ENCODE measurements at places on chromosomes 4 and X.

DNA sequence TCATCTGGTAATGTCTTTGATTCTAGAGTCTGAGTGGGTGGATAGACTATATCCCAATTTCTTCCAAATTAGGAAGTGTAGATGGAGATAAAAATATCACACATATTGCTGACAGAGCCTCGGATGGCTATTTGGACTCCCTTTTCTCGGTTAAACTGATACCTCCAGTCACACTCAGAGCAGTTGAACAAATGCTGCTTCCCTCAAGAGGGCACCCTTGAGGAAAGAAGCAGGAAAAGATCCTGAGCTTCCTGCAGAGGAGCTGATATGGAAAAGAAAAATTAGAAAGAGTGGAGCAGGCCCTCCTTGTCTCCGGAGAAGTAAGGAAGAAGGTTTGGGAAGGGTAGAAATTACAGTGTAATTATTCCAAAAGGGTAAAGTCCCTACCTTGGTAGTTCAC lies 96.2 kb upstream of the CCSER1 start:
- DNase-seq: no peak

DNA sequence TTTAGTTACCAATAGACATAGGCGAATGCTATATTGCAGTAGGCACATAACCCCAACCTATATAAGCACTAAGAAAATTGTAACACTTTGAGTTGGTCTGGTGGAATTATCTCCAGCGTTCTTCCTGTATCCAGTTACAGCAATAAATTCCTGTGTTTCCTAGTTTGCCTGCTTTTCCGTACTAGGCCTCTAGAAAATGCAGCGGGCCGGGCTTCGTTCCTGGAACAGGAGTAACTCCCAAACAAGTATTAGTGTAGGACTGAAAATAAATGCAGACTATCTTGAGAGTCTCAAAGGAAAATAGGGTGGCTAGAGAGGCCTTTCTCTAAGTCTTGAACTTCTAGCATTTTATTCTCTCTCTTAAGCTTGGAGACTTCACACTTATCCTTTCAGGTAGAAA lies 159.8 kb downstream of the OR13H1 start:
- DNase-seq: no peak

DNA sequence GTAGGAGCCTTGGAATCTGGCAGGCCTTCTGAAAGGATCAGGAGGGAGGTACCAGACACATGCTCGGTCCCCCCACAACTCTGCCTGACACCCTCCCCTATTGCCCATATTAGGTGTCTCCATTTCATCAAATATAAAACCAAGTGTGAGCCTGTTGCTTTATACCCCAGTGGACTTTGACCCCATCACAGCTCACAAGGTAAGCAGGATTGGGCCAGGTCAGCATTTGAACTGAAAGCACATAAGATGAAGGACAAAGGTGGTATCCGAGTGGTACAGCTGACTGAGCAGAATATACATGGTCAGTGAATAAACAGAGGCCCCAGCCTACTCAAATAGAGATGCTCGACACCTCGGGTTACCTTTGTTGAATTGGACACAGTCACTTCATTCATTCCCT lies 20.0 kb downstream of the SLC25A43 start:
- no peak for DNase-seq

DNA sequence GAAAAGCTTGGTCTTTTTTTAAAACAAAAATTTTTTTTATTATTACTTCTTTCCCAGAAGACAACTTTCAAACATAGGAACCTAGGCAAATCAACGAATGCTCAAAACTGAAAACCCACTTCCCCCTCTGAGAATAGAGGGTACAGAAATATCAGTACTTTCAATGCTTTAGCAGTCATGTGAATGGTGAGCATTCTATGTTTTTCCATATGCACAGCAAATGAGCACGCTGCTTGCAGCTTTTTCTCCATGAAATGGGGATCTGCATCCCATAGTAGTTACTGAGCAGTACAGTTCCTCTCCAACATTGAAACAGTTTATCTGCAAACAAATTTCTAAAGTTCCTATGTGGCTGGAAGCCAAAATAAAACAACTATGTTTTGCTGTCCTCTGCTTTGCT lies 108.4 kb upstream of the BMP2K start:
- DNase-seq: no peak

GRCh38 chr4:173538148-173538908 lies 8.3 kb upstream of the HAND2 start:
- peak; percentile 17 for DNase-seq

DNA sequence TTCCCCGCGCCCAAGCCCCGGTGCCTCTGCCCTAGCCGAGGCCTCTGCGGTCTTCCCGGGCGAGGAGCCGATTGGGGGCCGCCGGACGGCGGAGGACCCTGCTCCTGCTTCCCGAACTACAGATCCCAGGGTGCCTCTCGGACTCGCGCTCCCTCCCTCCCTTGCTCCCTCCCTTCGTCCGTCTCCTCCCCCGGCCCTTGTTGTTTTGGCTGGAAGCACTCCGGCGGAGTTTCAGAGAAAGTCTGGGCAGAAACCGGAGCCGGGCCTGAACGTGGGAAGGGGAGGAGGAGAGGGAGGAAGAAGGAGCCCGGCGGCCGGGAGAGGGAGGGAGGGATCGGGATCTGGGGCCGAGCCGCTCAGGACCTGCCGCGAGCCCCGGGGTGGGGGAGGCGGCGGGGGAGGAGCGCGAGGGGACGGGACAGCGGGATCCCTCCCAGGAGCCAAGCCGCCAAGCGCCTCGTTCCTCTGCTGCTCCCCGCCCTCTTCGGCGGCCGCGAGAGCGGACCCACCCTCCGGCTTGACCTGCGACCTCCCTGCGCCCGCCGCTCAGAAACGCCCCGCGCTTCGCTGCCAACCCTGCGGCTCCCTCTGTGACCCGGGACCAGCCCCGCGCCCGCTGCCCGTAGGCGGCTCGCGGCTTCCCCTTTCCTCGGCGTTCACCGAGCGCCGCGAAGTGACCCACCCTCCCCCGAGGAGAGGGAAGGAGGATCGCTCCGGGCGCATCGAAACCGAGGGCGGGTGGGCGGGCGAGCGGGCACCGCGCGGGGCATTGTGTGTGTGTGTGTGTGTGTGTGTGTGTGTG lies 496 bp upstream of the GAB1 start:
- peak; percentile 86 for DNase-seq

DNA sequence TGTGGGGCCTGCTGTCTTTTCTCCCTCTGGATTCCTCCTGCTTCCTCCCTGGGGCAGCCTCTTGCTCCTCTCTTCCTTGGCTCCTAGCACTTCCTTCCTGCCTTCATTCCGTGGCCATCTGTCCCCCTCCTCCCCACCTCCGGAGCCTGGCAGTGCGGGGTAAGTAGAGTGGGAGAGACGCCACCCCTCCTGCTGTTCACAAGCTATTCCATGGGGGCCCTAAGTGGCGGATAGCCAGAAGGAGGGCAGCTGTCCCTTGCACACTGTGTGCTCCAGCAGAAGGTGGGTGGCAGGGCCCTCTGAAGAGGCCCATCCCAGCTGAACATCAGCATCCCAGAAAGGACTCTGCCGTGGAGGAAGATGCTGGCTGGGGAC lies 27.4 kb downstream of the CCNQ start:
- no peak for DNase-seq

GRCh38 chr4:139810710-139811109 lies 145.1 kb downstream of the MGST2 start:
- no peak for DNase-seq

All from fibroblast of mammary gland (primary cell).